ENCODE measurements at places on chromosomes 11 and 22.
A peak's percentile ranks its signal among the peaks of the same experiment; 100 is the strongest.

- peak; percentile 32 for DNase-seq
These were observed 15.3 kb upstream of the SYTL2 start for GRCh38 chr11:85826116-85826855.

GRCh38 chr11:2077061-2077802, 62.0 kb downstream of the IGF2 start:
- no peak for DNase-seq

DNA sequence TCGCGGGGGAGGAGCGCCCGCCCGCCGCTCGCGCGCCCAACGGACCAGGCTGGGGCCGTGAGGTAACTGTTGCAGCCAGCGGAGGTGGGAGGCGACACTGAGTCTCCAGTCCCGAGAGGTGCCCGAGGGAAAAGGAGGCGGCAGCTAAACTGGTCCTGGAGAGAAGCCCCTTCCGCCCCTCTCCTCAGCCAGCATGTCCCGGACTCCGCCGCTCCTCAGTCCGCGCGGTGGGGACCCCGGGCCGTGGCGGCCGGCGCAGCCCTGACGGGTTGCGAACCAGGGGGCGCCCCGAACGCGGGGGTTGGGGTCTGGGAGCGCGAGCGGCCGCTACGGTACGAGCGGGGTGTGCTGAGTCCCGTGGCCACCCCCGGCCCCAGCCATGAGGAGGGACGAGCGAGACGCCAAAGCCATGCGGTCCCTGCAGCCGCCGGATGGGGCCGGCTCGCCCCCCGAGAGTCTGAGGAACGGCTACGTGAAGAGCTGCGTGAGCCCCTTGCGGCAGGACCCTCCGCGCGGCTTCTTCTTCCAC, at the start of gene PDE3B:
Gene PDE3B (plus strand): TSS at position 108 of the 529 bp plus-strand sequence. CDS start 272 bp downstream, at position 380.
- DNase-seq, result peak; percentile 92

DNA sequence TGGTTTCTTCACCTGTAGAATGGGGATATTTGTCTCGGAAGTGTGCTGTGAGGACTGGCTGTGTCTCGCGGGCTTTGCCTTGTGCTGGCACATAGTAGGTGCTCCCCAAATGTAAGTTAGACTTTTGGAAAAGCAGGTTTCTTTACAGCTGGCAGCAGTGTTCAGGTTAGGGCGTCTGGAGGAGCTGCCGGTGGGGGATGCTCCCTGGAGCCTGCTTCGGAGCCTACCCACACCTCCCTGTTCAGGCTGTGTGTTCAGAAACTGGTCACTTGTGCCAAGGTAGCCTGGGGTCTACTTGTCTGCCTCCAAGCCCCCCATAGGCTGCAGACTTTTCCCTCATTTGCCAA, 60.0 kb downstream of the OTOG start:
- DNase-seq, result no peak

DNA sequence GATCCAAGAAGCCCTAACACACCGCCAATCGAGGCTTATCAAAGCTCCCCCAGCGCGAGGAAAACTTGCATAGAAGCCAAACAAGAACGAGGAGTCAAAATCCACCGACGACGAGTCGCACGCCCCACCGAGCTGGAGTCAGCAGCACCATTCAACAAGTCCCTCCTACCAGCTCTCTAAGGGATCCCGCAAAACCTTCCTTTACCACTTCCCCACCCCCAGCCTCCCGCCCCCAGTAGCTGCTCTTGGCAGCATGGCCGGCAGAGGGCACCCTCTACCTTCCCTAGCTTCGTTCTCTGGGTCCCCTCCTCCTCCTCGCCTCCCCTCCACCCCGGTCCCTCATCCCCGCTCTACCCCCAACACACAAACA, 1.4 kb downstream of the BDNF start:
- peak; percentile 94 for DNase-seq

- no peak for DNase-seq
These were observed 3.7 kb downstream of the NAGA start for GRCh38 chr22:42066937-42067336.

- DNase-seq, result no peak
These were observed 108.4 kb downstream of the PDE3B start for GRCh38 chr11:14751975-14752407.

DNA sequence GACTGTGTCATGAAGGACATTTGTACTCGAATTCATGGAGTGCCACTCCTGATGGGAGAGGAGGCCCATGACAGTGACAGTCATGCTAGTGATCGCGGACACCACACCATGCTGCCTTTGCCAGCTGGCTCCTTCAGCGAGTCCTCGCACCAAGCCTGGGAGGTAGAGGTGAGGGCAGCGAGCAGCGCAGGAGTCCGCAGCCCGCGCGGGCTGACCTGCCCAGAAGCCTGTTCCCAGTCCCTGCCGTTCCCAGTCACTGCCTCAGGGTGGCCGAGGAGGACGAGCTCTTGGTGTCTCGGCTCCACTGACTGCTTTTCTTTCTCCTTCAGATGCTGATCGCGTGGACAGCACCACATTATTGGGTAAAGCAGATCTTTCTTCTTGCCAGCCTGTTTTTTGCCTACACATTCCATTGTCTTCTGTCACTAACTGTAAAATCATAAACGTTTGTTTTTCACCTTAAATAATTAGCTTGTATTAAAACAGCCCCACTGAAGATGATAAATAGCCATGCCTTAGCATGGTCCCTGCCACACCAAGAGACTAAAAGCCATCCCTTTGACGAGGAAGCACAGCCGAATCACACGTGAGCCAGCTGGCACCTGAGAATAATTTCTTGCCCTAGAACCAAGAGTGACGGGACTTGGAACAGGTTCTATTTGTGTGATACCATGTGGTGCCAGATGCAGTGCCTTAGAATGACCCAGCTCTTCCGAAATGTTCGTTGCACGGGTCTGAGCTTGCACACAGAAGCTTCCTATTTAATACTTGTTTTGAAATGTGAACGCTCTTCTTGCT, 25.5 kb downstream of the FAM118A start:
- DNase-seq, result peak; percentile 79

GRCh38 chr11:126311401-126312291, 7.8 kb downstream of the DCPS start:
- DNase-seq, result no peak

GRCh38 chr22:38462960-38463784, 4.7 kb upstream of the KDELR3 start:
- DNase-seq, result peak; percentile 82

DNA sequence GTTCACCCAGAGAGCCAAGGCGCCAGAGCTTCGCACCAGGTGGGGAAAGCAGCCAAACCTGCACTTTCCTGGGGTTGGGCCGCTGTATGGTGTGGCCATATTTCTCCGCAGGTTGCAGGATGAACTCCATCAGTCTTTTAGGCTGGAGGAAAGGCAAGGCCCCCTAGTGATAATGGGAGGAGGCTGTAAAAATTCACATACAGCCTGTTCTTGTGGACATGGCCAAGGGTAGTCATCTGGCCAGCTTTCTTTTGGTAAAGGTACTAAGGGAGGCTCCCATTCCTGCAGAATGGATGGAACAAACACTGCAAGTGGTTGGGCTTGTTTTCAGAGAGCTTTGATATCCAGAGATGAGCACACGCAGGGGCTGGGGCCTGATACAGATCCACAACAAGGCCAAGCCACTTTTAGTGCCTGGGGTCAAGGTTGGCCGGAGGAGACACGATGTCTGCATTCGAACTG, 29.6 kb downstream of the C22orf31 start:
- DNase-seq, result peak; percentile 93

DNA sequence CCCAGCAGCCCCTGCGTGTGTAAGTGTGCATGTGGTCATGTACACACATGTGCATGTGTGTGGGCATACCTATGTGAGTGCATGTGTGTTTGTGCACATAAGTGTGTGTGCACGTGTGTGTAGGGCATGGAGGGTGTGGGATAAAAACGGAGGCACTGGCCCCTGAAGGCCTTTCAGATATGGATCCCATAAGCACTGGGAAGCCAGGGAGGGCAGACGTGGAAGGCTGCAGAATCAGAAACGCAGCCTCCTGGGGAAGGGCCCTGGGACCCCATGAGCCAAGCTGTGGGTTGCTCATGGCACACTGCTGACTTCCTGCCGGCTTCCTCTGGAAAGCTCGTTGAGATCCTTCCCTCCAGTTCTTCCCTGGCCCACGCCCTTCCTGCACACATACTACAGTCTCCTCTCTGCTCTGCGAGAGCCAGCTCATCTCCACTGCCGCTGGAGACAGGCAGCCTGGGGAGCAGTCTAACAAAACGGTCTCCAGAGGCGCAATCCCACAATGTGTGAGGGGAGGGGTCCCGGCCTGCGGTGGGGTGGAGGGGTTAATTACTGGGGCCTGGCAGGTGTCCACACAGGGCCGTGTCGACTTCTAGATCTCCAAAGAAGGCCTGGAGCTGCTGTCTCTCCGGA, 435.2 kb upstream of the B3GAT1 start:
- DNase-seq, result no peak

DNA sequence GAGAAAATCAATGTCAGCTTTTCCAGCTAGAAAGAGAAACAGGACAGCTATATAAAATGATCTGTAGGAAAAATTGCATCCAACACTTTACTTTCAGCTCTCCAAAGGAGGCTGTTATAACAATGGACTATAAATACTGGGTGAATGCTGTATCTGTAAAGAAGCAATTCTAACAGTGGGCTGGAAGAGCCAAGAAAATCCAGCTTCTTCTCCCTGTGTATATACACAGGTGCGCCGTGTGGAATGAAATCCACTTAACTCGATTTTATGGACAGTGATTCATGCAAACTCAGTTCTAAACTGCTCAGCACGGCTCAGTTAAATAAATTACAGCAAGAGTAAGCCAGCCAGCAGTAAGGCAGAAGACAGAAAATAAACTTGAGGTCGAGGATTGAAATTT, 32.5 kb upstream of the LMO2 start:
- DNase-seq, result no peak

DNA sequence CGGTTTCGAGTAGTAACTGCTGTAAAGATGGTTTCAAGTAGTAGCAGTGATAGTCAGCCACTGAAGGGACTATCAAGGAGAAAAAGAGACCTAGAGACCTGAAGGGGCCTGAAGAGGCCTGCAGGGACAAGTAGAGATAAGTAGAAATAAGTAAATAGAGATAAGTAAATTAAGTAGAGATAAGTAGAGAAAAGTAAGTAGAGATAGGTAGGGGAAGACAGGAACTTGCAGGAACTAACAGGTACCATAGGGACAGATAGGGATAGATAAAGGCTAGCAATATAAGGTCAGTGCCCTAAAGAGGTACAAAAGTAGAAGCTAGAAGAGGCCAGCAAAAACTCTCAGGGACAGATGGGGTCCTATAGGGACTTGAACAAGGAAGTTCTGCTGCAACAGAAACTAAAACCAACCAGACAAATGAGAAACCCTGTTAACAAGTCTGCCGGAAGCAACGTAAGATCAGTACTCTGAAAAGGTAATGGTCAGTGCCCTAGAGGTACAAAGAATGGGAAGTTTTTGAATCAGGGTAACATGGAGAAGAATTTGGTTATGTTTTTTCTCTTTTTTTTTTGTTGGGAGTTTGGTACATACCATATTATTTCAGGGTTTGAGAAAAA, 9.6 kb upstream of the SC5D start:
- no peak for DNase-seq

- no peak for DNase-seq
These were observed 184.4 kb upstream of the NARS2 start for GRCh38 chr11:78759071-78759470.

- peak; percentile 58 for DNase-seq
These were observed 7.6 kb upstream of the LMO2 start for GRCh38 chr11:33899400-33900037.

DNA sequence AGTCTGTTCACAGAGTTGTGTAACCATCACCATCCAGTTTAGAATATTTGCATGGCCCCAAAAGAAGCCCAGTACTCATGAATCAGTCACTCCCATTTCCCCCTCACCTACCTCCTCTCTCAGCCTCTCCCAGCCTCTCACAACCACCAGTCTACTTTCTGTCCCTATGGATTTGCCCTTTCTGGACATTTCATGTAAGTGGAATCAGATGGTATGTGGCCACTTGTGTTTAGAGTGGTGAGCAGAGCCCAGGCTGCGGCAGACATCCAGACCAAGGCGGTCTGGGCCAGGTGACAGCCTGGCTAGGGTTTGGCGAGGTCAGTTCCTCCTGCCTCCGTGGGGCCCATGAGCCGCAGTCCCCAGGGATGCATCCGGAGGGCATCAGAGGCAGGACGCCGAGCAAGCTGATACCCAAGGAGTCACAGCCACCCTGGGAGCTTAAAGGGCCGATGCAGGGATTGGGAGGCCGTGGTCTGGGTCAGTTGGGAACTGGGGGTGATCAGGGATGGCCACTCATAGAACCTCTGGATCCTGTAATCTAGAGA, 53.3 kb upstream of the CLDN5 start:
- peak; percentile 23 for DNase-seq

GRCh38 chr11:73327812-73328364, 19.8 kb downstream of the ARHGEF17 start:
- no peak for DNase-seq

GRCh38 chr11:44380009-44380313, 70.0 kb upstream of the ALX4 start:
- no peak for DNase-seq

DNA sequence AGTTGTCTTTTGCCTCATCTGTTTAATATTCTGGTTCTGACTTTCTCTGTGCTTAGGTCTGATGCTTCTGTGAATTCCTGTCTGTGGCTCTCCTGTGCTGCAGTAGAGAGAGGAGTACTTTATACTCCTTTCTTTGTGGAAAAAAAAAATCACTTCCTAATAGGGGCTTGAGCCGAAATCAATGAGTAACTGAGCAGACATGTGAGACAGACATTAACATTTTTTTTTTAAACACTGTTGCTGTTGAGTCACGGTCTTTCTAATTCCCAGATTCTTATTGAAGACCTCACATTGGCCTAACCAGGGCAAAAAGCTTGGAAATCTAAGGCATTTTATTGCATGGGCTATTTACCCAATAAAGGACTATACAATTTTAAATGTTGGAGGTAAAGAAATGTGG, 86.1 kb downstream of the GRM5 start:
- DNase-seq, result no peak

DNA sequence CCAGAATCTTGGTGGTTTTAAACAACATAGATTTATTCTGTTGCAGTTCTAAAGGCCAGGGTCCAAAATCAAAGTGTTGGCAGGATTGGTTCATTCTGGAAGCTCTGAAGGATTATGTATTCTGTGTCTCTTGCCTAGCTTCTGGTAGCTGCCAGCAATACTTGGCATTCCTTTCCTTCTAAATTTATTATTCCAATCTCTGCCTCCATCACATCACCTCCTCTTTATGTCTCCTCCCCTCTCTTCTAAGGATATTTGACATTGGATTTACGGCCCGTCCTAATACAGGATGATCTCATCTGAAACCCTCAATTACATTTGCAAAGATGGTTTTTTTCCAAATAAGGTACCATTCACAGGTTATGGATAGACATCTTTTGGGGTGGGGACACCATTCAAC, 186.5 kb downstream of the SBF2 start:
- no peak for DNase-seq

- DNase-seq, result peak; percentile 92
These were observed 80.2 kb downstream of the RPS6KA4 start for GRCh38 chr11:64438986-64439771.

DNA sequence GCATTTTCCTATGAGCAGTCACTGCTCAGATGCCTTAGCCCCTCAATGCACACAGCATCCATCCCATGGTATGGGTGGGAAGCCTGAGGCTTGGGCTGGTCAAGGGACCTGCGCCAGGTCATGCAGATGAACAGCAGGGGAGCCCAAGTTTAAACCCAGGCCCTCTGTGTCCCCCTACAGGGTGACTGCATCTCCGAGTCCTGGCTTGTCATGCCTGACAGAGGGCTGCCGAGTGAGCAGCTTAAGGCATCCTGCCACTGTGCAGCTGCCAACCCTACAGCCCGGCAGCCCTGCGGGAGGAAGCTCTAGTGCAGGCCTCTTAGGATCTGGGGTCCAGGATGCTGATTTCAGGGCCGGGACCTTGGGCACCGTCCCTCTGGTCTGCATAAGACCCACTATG, 10.0 kb downstream of the IL2RB start:
- no peak for DNase-seq

- no peak for DNase-seq
These were observed 100.8 kb upstream of the B3GAT1 start for GRCh38 chr11:134512571-134513538.

GRCh38 chr22:30414525-30415047, 11.0 kb upstream of the MTFP1 start:
- DNase-seq, result no peak

Data from ELF-1 (cell line).